Bone marrow (tissue), 2 donors: ENCODE measurements at places on chromosomes 5 and 9.

- DNase-seq: no peak
Observed at GRCh38 chr9:5643005-5643624, 14.2 kb downstream of the RIC1 start.

DNA sequence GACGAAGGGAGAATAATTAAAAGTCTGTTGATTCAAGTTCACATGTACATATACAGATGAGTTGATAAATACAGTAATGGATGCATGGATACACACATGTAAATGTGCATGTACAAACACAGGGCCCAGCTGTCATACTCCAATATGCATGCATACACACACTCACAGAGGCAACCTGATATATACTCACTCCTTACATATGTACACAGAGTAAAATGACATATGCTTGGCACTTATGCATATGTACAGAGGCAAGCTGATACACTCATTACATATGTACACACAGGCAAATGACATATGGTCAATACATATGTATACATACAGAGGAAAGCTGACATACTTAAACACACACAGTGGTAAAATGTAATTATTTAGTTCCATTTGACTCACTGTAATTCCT lies 7.2 kb upstream of the TMEFF1 start:
- no peak for DNase-seq

DNA sequence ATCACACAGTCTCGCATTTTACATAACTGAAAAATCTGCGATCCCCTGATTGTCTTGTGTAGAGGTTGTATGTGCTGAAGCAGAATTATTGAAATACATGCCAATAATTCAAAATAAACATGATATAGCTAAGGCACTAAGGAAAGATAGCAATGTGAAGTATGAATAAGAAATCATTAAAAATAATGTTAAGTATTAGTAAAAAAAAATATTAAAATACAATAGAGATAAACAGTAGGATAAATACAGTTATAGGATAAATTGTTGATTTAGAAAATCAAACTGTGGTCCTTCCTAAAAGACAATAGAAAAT lies 121.1 kb downstream of the FBXL17 start:
- DNase-seq: no peak

DNA sequence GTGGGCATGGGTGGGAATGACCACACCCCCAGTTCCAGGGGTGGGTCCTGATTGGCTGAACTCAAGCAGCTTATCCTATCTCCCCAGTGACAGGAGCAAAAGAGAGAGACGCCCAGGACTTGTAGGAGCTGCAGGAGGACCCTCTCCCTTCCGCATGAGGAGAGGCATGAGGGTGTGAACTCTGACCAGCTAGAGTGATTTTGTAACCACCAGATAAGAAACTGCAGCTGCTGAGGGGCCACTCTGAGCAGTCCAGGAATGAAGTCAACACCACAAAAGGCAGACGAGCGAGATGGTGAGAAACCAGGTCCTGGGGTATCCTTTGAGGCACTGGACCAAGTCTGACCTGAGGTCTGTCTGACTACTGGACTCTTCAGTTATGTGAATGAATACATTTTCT lies 521.9 kb downstream of the BNC2 start:
- DNase-seq: no peak

DNA sequence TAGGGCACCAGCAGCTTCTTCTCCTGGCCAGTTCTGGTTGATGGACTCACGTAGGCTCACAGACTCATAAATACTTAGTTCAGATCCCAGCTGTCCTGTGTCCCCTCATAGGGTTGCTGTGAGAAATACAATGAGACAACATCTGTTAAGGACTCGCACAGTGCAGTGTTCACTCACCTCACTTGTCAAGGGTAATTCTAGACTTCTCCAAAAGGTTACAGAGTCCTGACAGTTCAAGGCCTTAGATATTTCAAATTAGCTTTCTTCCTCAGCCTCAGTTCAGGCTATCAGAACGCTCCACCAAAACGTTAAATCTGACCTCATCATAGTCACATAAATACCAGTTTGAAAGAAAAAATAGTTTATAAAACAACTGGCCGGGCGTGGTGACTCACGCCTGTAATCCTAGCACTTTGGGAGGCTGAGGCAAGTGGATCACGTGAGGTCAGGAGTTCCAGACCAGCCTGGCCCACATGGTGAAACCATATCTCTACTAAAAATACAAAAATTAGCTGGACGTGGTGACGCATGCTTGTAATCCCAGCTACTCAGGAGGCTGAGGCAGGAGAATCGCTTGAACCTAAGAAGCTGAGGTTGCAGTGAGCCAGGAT lies 106.3 kb downstream of the UGCG start:
- no peak for DNase-seq

DNA sequence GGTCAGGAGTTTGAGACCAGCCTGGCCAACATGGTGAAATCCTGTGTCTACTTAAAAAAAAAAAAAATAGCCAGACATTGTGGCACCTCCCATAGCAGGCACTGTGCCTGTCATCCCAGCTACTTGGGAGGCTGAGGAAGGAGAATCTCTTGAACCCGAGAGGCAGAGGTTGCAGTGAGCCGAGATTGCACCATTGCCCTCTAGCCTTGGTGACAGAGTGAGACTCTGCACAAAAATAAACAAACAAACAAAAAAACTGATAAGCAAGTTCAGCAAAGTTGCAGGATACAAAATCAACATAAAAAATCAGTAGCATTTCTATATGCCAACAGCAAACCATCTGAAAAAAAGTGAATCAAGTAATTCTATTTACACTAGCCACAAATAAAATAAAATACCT lies 64.8 kb upstream of the TTC23L start:
- DNase-seq: no peak

GRCh38 chr5:124310453-124310852 lies 436.0 kb downstream of the ZNF608 start:
- no peak for DNase-seq

- DNase-seq: no peak
Observed at GRCh38 chr9:33140401-33141360, 26.5 kb downstream of the B4GALT1 start.
